CD4-positive, alpha-beta T cell treated with Interleukin-10 for 1 hour (primary cell): ENCODE measurements at places on chromosomes 4 and X.

GRCh38 chr4:2484993-2485392 is 16.1 kb downstream of the RNF4 start:
- peak; percentile 68 for DNase-seq

DNA sequence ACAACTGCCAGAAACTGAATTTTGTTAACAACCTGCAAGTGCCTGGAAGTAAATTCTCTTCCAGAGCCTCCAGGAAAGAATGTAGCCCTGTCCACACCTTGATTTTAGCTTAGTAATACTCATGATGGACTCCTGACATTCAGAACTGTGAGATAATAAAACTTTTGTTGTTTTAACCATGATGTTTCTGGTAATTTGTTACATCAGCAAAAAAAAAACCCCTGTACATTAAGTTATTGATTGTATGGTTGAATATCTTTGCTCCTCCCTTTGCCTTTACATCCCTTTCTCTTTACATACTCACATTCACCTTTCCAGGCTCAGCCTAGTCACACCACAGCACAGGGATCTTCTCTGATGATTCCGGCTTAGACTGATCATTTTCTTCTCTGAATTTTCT is 881.8 kb upstream of the GRID2 start:
- no peak for DNase-seq

GRCh38 chrX:3940000-3940610 is 226.7 kb upstream of the PRKX start:
- peak; percentile 2 for DNase-seq

DNA sequence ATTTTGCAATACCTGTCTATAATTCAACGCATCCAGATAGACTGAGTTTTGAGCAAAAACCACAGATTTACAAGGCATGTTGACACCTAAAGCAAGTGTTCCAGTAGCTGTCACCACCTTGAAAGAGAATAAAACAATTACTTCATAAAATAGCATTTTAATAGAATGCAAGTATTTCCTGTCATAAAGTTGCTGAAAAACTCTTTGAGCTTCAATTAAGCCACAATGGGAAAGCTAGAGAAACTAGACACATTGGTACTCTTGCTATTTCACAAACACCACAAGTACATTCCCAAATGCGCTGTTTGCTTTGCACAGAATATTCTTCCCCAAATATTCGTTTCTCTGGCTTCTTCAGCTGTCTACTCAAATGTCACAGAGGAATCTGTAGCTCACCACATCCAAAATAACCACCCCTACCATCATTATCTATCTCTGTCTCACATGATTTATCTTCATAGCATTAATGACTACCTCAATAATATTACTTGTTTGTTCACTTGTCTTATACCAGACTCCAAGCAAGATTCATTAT is 70.3 kb downstream of the DDX60 start:
- DNase-seq: no peak

GRCh38 chrX:11792461-11793421 is 34.7 kb downstream of the MSL3 start:
- peak; percentile 44 for DNase-seq

DNA sequence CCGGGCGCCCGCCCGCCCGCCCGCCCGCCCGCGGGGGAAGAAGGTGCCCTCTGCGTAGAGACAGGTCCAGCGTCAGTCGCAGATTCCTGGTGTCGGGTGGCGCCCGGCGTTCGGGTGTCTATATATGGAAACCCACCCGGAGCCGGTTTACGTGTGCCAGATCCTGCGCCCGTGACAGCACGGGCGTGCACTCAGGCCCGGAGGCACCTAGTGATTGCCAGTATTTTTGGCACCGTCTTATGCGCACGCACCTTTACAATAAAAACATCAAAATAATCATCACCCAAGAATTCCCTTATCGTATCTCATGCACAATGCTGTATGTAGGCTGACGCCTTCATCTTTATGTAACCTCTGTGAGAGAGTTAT is 519 bp downstream of the SLC25A4 start:
- DNase-seq: no peak

GRCh38 chr4:95268819-95269565 is 279.8 kb downstream of the UNC5C start:
- no peak for DNase-seq
